H9 (cell line): ENCODE measurements at places on chromosomes 6 and 20. TPM values are rescaled to one million over a fixed set of nuclear protein-coding genes. Genes with fewer than 3 reads are reported as not detected.

GRCh38 chr6:147447835-147448611 lies 60.5 kb upstream of the SAMD5 start:
- H3K27ac ChIP-seq, result no peak overlapping the region
- H3K4me1 ChIP-seq, result peaks cover 19% of the 10 kb centered on the region
- no peaks in the 10 kb centered on the region; the same call in 1 of the 2 replicates for H3K27me3 ChIP-seq
- no peaks in the 10 kb centered on the region; the same call in 2 of the 3 replicates for H3K36me3 ChIP-seq
- H3K4me3 ChIP-seq, result peak overlapping the region; percentile 37

The VIP gene
- total RNA-seq, result not detected in 2 replicates

- no peak overlapping the region for H3K4me3 ChIP-seq
- no peak for DNase-seq
- 0 out of 2 replicates have a peak, but pooled peaks cover 5% of the 10 kb centered on the region for H3K36me3 ChIP-seq
Observed at GRCh38 chr6:150535151-150535804, 64.4 kb upstream of the PLEKHG1 start.

DNA sequence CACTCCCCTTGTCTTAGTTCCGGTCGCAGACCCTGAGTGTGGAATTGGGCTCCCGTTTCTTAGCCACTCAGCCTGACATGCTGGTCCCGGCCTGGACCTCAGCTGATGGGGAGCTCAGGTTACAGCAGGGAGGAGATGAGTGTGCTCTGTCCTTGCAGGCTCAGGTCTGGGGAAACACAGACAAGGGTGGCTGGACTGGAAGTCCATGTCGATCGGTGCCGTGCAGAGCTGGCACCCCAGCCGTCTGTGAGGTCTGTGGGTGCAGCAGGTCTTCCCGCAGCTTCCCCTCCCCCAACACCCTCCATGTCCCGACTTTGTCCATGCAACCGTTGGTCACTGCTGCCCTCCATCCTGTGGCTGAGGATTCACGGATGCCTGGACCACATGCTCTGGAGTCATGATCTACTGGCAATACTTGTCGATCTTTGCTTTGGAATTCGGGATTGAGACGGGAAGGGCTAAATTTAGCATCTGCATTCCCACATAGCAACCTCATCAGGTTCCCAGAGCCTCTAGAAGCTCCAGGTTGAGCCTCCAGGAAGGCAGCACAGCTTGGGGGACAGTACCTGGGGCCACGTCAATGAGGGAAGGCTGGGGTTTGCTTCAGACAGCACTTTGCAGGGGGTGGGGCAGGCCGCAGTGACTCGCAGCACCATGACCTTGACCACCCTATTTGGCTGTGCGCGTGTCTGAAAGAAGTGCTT lies 118.8 kb downstream of the PSMB1 start:
- no peaks in the 10 kb centered on the region for H3K4me1 ChIP-seq
- no peaks in the 10 kb centered on the region; the same call in 2 of the 3 replicates for H3K36me3 ChIP-seq
- H3K27ac ChIP-seq, result no peak overlapping the region
- H3K27me3 ChIP-seq, result no peaks in the 10 kb centered on the region

DNA sequence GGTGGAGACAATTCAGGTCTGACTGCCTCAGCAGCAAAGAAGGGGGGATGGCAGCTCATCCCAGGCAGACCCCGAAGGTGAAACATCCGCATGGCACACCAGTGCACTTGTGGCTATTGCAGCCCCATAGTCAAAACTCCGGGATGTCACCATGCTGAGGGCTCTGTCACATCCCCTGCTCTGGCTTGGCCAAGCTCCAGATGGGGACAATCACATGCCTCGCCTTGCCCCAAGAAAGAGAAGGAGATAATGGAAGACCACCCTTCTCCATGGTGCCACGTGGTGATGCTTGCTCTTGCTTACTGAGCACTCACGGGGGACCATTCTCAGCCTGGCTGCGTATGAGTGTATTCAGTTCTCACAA lies 60.2 kb downstream of the RBM38 start:
- H3K4me1 ChIP-seq, result no peaks in the 10 kb centered on the region
- DNase-seq, result no peak
- peaks cover 3% of the 10 kb centered on the region; the same call in 1 of the 2 replicates for H3K27me3 ChIP-seq
- H3K4me3 ChIP-seq, result no peak overlapping the region

DNA sequence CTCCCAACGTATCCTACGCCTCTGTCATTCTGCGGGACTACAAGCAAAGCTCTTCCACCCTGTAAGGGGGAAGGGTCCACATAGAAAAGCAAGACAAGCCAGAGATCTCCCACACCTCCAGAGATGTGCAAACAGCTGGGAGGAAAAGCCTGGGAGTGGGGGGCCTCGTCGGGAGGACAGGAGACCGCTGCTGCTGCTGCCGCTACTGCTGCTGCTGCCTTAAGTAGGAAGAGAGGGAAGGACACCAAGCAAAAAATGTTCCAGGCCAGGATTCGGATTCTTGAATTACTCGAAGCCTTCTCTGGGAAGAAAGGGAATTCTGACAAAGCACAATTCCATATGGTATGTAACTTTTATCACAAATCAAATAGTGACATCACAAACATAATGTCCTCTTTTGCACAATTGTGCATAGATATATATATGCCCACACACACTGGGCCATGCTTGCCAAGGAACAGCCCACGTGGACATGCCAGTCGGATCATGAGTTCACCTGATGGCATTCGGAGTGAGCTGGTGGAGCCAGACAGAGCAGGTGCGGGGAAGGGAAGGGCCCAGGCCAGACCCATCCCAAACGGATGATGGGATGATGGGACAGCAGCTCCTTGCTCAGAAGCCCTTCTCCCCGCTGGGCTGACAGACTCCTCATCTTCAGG lies 108.8 kb upstream of the RAB32 start:
- H3K36me3 ChIP-seq, result no peaks in the 10 kb centered on the region; the same call in 2 of the 3 replicates
- no peaks in the 10 kb centered on the region for H3K4me1 ChIP-seq
- DNase-seq, result no peak
- H3K27me3 ChIP-seq, result peaks cover 7% of the 10 kb centered on the region; the same call in 1 of the 2 replicates
- peak overlapping the region; percentile 83 for H3K4me3 ChIP-seq

The TINAG gene
- not detected in 2 replicates for total RNA-seq

The CCN6 gene
- not detected in 2 replicates for total RNA-seq

The HRH3 gene
- total RNA-seq, result 1.8 and 1.9 TPM in 2 replicates

DNA sequence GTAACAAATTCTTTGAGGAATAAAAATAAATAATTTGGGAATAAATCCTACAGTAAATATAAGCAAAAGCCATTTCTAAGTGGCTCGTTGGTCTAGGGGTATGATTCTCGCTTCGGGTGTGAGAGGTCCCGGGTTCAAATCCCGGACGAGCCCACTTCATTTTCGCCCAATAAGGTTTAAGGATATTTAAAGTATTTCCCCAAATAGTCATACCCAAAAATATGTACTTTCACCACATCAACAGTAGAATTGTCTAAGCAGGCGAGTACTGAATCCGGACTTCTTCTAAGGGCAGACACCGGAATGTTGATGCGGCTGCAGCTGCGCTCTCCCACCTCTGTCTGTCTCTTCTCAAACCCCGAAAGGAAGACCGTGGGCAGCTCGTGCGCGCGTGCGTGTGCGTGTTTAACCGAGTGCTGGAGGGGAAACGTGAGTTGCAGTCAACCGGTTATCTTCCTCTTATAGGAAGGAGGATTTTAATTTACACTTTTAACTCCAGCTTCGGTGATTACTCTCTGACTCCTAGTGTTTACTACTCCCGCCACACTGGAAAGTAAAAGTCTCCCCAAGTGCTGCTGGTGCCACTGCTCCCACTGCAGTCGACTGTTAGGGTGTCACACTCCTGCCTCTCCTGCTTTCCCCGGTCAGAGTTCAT lies 155.7 kb upstream of the PRSS16 start:
- peak overlapping the region; percentile 98 for H3K4me3 ChIP-seq
- no peaks in the 10 kb centered on the region for H3K4me1 ChIP-seq
- no peaks in the 10 kb centered on the region for H3K27me3 ChIP-seq
- DNase-seq, result peak; percentile 57

DNA sequence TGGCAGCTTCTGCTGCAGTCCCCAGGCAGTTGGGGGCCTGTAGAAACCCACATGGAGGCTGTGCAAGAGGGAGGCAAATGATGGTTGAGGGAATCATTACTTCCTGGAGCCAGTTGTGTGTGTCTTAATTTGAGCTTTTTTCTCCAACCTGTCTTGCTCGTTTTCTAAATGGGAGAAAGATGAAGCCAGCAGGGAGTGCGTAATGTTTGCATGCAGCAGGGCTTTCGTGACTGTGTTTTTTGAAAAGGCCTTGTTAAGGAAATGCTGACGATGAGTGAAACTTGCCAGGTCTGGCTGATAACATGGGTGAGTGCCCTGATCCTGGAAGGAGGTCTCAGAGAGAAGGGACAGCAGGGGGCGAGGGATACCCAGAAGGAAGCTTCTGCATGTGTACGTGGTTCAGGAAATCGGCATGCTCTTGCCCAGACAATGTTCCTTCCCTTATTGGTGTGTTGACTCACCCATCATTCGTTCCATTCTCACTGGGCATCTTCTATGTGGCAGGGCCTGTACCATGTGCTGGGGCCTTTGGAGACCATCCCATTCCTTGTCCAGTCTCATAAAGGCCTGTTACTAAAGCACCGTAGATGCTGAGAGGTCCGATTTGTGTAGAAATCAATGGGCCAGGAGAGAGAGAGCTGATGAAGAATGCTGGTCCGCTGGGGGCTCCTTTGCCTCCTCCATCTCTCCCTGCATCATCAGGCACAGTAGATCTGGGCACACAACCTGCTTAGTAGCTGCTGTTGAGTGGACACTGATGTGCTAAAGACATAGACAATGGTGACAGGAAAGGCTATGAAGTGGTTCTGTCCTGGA lies 27.4 kb downstream of the GLP1R start:
- no peak overlapping the region for H3K4me3 ChIP-seq
- H3K4me1 ChIP-seq, result peaks cover 2% of the 10 kb centered on the region; the same call in 1 of the 2 replicates
- no peaks in the 10 kb centered on the region for H3K36me3 ChIP-seq
- no peak overlapping the region for H3K27ac ChIP-seq
- peak; percentile 13 for DNase-seq

The RHAG gene
- total RNA-seq, result not detected in 2 replicates

DNA sequence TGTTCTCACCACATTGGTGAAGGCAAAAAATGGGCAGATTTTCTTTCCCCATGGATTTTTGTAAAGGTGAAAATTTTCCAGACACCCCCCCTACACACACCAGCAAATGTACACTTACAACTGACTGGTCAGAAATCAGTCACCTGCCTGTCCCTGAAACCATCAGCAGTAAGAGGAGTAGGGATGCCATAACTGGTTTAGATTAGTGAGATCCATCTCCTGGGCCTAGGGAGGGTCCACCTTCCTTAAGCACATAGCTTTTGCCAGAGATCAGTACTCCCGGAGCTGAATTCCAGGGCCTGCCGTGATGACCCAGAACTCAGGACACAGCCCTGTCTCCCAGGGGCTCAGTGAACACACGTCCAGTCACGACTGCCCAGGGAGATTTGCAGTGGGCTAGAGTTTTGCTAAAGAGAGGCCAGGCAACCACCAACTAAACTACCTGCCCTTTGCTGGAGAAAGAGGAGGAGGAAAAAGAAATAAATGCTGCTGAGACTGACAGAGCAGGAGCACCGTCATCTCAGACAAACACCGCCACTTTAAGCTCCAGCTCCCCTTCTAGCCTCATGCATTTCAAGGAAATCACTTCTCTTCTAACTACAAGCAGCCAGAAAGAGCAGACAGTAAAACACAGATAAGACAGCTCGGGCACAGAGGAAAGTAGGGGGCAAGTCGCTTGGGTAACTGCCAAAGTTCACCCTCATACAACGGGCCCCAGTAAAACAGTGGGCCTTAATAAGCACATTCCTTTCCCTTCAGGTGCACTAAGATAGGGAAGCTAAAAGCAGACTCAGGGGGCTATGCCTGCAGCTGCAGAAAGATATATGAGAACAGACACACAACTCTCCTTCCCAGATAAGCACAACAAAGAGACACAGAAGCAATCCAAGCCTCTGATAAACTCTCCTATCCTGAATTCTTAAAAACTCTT lies 82.6 kb upstream of the SPTLC3 start:
- H3K36me3 ChIP-seq, result peaks cover 19% of the 10 kb centered on the region
- no peaks in the 10 kb centered on the region for H3K27me3 ChIP-seq
- no peaks in the 10 kb centered on the region for H3K4me1 ChIP-seq
- no peak overlapping the region for H3K4me3 ChIP-seq
- H3K27ac ChIP-seq, result no peak overlapping the region

The GRM1 gene
- total RNA-seq, result 0.07 and 0.39 TPM in 2 replicates

The WFDC10B gene
- total RNA-seq, result not detected in 2 replicates

DNA sequence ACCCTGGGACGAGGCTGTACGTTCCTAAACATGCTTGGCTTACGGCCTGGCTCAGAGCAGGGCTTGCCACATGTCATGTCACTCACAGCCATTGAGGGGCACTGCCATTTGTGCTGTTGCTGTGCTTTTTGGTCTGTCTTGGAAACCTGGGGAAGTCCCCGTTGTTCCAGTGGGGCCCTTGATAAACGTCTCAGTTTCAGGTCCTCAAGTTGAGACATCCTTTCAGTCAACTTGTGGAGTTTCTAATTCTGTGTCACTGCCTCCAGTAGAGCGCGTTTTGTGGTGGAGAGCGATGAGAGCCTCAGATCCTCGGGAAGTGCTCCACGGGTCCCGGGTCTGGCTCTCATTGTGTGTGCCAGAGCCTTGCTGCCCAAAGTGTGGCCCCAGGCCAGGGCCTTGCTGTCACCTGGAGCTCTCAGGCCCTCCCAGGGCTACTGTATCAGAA lies 43.0 kb upstream of the CCR6 start:
- no peak overlapping the region for H3K4me3 ChIP-seq
- no peak for DNase-seq
- no peaks in the 10 kb centered on the region for H3K36me3 ChIP-seq
- no peak overlapping the region for H3K27ac ChIP-seq
- H3K4me1 ChIP-seq, result no peaks in the 10 kb centered on the region

GRCh38 chr6:165082636-165083035 lies 226.8 kb downstream of the C6orf118 start:
- no peak overlapping the region for H3K4me3 ChIP-seq
- H3K27me3 ChIP-seq, result no peaks in the 10 kb centered on the region
- no peak for DNase-seq
- H3K4me1 ChIP-seq, result no peaks in the 10 kb centered on the region
- no peak overlapping the region for H3K27ac ChIP-seq

The AKAP12 gene
- 48.5 and 52.3 TPM in 2 replicates for total RNA-seq

DNA sequence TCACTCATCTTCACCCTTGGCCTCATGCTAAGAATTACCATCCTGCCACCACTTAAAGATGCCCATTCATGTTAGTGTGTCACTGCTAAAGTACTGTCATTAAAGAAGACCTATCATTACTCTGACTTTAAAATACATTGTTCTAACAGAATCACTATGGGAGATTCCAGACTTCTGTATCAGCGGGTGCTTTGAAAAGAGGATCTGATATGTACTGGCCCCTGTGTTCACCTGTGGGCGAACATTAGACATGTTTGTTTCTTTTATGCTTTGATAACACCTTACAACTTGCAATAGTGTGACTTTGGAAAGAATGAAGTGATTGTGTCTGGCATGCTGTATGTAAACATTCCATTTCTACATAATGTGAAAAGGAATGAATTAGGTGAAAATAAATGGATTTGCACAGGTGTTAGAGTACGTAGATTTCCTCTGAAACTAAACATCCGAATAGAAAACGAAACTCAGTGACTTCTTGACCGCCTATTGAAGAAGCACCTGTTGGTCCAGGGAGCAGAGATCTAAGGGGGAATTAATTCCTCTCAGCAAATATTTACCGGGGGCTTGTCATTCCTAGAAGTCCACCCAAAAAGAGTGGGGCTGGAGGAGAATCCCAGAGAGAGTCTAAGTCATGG lies 132.3 kb downstream of the CARMIL1 start:
- no peaks in the 10 kb centered on the region for H3K27me3 ChIP-seq
- no peak overlapping the region for H3K4me3 ChIP-seq
- no peaks in the 10 kb centered on the region for H3K36me3 ChIP-seq
- no peak for DNase-seq
- H3K4me1 ChIP-seq, result peaks cover 26% of the 10 kb centered on the region
